ENCODE measurements at places on chromosomes 13 and 19.

- no peak for DNase-seq
Measured at GRCh38 chr13:64753233-64754000, 2476.7 kb downstream of the PCDH9 start.

DNA sequence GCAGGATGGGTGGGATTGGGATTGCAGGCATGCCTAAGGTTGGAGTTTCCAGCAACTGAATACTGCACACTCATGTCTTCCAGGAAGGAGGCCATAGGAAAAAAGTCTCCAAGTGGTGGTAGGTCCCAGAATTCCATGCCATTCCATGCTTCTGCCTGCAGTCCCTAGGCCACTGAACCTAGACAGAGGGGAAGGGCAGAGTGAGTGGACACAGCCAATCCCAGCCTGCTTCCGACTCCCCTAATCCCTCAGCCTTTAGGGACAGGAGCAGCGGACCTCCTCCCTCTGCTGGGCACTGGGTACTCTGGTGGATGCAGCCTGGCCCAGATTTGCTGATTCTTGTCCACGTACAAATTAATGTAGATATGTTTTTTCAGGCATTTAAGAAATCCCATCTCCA is 17.0 kb downstream of the VSTM2B start:
- DNase-seq: no peak

DNA sequence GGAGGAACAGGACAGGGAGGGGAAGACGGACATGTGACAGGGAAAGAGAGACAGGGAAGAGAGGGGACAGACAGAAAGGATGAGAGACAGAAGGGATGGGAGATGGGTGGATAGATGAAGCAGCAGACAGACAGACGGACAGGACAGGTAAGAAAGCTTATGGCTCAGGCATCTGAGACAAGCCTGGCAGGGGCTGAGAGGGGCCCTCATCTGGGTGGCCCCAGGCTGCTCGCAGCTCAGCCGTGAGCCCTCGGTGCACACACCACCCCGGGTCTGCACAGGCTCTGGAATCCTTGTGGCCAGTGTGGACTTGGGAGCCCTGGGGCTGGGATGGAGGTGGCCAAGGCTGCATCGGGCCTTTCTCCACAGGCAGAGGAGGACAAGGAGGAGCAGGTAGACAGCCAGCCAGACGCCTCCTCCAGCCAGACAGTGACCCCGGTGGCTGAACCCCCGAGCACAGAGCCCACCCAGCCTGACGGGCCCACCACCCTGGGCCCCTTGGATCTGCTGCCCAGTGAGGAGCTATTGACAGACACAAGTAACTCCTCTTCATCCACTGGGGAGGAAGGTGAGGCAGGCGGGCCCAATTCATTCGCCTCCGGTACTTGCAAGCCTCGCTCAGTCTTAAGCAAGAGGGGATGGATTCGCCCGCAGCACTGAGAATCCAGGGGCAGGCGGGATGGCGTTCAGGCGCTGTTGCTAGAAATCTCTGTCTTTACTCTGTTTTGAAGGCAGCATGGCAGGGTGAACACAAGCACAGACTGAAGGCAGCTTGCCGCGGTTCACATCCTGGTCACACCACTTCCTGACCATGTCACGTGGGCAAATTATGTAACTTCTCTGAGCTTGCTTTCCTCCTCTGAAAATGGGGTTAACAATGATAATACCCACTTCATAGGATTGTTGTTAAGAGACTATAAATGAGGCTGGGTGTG is 14.0 kb downstream of the GRAMD1A start:
- DNase-seq: no peak

- DNase-seq: peak; percentile 80
Measured at GRCh38 chr13:23450340-23451046, 17.0 kb upstream of the SACS start.

GRCh38 chr13:30667014-30667413 is 49.3 kb downstream of the USPL1 start:
- DNase-seq: no peak

GRCh38 chr19:56637976-56638555 is 4.9 kb upstream of the SMIM17 start:
- DNase-seq: no peak

DNA sequence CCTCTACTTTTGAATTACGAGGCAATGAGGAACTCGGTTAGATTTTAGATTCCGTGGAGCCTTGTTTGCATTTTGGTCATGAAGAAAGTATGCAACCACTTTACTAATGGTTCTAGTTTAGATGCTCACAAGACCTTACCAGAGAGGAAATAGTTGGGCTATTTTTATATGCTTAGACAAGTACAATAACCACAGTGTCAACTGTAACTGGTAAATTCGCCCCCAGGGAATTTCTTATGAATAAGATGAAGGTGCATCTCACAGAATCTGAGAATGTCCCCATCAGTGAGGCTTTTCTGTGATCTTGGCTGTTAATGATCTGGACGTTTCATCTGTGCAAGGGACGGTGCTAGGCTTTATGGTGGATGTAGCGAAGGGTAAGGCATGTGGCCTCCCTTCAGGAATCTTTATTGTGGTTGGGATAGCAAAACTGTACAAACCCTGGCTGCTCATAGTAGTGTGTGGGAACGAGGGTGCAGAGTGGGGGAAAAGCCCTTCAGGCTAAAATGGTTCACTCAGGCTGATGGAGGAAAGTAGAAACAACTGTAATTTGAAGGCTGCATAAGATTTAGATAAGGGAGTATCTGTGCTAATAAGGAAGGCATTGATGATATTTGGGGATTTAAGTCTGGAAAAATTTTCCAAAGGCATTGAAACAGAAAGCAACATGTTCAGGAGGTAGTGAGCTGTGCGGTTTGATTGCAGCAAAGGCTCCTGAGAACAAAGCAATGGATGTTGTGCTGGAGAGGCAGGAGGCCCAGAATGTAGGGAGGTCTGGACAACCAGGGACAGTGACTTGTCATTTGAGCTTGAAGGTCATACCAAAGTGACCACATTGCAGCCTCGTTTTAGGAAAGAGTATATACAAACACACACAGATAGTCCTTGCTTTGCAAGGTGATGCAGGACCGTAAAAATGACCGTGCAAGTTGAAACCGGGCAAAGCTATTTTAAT is 28.4 kb downstream of the UBAC2 start:
- DNase-seq: no peak

- no peak for DNase-seq
Measured at GRCh38 chr13:38981096-38981495, 9.5 kb downstream of the STOML3 start.

- no peak for DNase-seq
Measured at GRCh38 chr13:112954488-112955270, 14.3 kb upstream of the MCF2L start.

- no peak for DNase-seq
Measured at GRCh38 chr13:109156181-109156935, 526.9 kb downstream of the MYO16 start.

- no peak for DNase-seq
Measured at GRCh38 chr13:71045101-71045500, 821.9 kb downstream of the DACH1 start.

- peak; percentile 15 for DNase-seq
Measured at GRCh38 chr19:56885173-56885985, 44.9 kb upstream of the PEG3 start.

GRCh38 chr19:54893406-54893805 is 12.5 kb upstream of the NCR1 start:
- no peak for DNase-seq

GRCh38 chr19:16736709-16737108 is 17.1 kb downstream of the NWD1 start:
- no peak for DNase-seq

GRCh38 chr13:43959291-43959690 is 79.6 kb downstream of the LACC1 start:
- no peak for DNase-seq

- DNase-seq: peak; percentile 78
Measured at GRCh38 chr19:3440082-3440481, 40.2 kb downstream of the SMIM24 start.

Measured in WERI-Rb-1 (cell line).